PC-3 (cell line): ENCODE measurements at places on chromosomes 16 and 17. TPM values are rescaled to one million over a fixed set of nuclear protein-coding genes. Genes with fewer than 3 reads are reported as not detected.
A peak's percentile ranks its signal among the peaks of the same experiment; 100 is the strongest.

The SPECC1 gene
- 46.4 and 76.5 TPM in 2 replicates for total RNA-seq

The TBC1D3H gene
- not detected in 2 replicates for total RNA-seq

The SCNN1B gene
- total RNA-seq, result 2.9 and 4.1 TPM in 2 replicates

The ARL5C gene
- total RNA-seq, result 0.58 TPM in 1 of 2 replicates, not detected in the other

The KRT39 gene
- not detected in 2 replicates for total RNA-seq

The KRT20 gene
- 0.18 TPM in 1 of 2 replicates, not detected in the other for total RNA-seq

The TUFM gene
- 185 and 198 TPM in 2 replicates for total RNA-seq

The SLC4A1 gene
- total RNA-seq, result not detected in 2 replicates

DNA sequence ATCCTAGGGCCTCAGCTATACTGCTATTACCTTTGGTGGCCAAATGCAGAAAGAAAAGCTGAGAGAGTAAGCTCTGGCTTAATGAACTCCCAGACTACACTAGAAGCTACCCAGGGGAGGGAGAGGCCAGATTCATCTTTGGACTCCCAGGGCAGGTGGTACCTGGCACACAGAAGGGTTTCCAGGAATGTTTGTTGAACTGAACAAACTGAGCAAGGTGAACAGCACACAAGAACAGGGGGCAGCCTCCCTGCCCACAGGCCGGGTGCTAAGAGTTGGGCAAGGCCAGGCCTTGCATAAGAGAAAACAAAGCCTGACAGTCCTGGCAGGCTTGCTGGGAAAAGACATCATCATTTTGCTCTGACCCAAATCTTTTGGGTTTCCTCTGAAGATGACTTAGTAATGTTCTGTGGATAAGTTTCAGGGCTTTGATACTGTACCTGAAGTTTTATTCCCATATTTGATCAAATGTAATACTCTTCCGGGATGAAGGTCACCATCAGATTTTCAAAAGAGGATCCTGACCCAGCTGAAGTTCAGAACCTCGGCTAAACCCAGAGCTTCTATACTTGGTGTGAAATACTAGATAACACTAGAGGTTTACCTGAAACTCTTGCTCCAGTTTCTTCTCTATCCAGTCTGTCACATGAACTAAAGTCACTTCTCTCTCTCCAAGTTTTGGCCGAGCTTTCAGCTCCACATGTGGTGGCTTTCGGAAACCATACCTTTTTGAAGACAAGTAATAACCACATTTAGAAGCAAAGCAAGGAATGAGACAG lies 20.5 kb upstream of the ERN1 start:
- DNase-seq, result no peak

DNA sequence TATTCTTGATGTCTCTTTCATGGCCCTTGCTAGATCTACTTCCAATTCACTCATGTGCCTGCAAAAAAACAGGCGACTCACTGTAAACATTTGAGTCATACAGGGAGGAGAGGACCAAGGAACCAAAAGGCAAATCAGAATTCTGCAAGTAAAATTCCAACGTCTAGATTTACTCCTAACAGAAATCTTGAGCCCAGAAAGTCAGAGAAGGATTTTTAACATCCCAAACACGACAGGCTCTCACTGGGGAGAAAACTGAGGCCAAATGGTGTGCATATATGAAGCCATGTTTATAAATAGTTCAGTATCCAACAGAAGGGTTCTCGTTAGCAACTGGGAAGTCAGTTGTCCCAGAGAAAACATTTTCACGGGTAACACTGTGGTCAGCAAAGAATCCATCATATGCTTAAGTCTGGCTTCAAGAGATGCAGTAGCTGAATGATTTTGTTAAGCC lies 40.1 kb downstream of the LITAF start:
- DNase-seq, result peak; percentile 17

- DNase-seq, result peak; percentile 61
Observed at GRCh38 chr16:57619606-57620334, 8.7 kb upstream of the ADGRG1 start.

- DNase-seq, result no peak
Observed at GRCh38 chr17:4944163-4944553, 4.1 kb downstream of the RNF167 start.

DNA sequence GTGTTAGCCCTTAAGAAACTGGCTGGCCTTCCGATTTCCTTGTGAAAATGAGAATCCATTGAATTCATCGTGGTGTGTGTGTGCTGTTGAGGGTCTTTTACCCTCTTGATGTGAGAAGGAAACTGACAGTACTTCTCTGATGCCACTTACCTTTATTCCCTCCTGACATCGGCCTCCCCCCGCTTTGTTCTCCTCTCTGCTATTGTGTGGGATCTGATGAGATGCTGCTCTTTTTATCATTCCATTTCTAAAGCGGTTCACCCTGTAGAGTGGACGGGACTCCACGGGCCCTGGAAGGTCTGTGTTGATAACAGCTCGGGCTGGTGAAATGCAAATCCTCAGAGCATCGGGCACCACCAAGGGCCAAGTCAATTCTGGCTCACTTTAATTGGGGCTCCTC lies 69.8 kb downstream of the MARCHF10 start:
- DNase-seq, result no peak

- peak; percentile 63 for DNase-seq
Observed at GRCh38 chr17:50272711-50273653, 1.3 kb upstream of the TMEM92 start.

- DNase-seq, result peak; percentile 92
Observed at GRCh38 chr17:41773190-41773588, 13.3 kb downstream of the JUP start.

DNA sequence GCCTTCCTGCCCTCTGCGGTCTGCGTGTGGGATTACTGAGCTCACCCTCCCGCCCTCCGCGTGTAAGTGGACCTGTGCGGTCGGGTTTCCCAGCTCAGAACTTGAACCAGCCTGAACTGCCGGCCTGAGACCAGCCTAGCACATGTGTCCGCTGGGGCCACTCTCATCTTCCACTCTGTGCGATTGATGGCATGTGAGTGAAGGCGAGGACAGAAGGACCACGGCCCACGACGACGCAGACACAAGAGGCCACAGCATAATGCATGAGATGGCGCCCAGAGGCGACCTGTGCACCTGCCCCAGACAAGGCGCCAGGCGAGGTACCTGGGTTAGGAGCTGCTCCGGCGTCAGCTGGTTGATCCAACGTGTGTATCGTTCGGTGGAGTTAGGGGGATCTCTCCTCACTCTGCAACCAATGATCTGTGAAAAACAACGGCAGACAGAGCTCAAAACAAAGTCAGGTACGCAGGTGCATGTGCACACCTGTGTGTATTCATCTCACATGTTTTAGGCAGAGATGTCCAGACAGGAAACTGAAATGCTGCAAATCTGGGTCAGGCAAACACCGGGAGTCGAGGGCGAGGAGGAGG lies 74.5 kb upstream of the METRNL start:
- DNase-seq, result no peak

GRCh38 chr17:64028874-64029464 lies 8.5 kb upstream of the ICAM2 start:
- peak; percentile 85 for DNase-seq

DNA sequence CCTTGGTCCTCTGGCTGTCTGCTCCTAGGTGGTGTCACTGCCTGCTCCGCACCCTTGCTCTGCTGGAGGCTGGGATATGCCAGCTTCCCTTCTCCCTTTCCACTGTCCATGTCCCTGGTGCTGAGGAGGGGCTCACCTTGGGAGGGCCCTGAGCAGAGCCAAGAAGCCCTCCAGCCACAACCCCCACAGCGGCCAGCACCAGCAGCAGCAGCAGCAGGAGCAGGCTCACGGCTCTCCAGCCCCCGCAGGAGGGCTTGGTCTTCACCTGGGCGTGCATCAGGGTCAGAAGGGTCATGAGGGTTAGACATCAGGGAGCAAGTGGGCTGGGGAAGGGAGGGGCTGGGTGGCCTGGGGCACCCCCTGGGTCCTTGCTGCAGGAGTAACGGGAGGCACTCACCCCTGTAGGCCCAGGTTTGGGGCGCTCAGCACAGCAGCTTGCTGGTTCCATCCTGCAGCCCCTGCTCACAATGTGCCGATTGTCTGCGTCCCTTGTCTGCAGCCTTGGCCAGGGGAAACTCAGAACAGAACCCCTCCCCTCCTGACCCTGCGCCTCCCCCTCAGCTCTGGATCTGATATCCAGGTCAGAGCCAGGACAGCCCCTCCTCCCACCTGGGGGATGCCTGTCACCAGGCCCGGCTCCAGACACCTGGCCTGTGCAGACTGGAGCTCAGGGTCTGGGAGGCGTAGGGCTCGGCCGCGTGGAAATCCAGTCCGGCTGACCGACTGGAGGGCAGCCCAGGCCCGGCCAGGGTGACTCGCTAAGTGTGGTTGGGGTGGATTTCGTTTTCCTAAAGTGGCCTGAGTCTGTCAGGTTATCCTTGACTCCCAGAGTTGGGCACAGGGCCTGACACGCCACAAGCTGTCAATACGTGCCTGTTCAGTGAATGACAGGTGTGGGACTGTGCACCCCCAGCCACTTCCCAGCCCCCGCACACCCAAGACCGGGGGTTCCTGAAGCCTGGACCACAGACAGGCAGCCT lies at the start of gene BRICD5:
Gene BRICD5, minus strand, starts transcription at position 478 of the 980 bp plus-strand sequence. Its CDS starts 30 bp downstream, at position 448.
- DNase-seq, result no peak

DNA sequence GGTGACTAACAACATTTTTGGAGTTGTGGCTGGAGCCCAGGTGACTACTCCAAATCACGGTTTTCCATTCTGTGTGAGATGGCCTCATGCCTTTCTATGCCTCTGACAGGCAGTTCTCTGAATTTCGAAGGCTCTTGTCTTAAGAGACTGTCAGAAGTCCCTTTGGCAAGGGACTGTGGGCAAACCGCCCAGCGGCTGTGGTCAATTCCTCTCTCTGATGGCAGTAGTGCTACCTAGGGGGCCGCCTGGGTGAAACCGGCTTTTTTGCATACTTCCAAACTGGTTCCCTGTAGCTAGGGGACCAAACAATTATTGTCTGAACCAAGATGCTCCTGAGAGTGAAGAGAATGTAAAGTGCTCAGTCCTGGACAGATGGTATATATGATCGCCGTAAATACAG lies 86.3 kb downstream of the SDR42E1 start:
- DNase-seq, result no peak

GRCh38 chr16:69340095-69340644 lies 598 bp downstream of the NIP7 start:
- DNase-seq, result no peak

DNA sequence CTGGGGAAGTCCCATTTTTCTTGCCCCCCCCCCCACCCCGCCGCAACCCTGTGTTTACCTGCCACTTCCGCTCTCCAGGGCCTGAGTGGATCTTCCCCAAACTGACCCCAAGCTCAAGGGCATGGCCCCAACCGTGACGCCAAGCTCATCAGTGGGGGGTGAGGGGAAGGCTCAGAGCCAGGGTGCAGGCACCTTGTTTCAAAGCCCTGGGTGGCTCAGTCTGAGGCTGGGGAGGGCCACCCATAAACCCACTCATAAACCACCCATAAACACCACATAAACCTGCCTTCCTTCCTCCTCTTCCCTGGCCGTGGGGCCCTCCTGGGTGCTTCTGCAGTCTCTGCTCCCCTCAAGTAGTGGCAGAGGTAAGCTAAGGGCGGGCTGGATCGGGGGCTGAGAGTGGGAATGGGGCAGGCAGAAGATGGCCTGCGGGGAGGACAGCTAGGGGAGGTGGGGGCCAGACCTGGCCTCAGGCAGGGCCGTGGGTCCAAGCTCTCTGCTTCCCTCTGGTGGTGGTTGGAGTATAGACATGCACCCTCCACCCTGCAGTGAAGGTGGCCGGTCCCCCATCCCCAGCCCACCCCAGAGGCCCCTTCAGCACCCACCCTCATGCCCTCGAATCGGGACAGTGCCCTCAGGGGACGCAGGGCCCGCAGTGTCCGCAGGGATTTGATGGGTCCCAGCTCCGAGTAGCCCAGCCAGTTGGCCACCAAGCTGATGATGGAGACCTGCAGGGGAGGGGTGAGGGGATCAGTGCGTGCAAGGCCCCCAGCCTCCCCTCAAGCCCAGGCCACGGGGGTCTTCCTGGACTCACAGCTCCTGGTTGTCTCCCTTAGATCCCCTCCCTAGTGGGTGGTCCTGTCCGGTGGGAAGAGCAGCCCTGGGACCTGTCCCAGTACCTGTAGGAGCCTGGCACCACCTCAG lies 14.6 kb upstream of the CD79B start:
- peak; percentile 60 for DNase-seq

- DNase-seq, result no peak
Observed at GRCh38 chr17:54063639-54064038, 240.9 kb downstream of the KIF2B start.
